Putamen (tissue), 1 donor: ENCODE measurements at places on chromosomes 16 and 17.

DNA sequence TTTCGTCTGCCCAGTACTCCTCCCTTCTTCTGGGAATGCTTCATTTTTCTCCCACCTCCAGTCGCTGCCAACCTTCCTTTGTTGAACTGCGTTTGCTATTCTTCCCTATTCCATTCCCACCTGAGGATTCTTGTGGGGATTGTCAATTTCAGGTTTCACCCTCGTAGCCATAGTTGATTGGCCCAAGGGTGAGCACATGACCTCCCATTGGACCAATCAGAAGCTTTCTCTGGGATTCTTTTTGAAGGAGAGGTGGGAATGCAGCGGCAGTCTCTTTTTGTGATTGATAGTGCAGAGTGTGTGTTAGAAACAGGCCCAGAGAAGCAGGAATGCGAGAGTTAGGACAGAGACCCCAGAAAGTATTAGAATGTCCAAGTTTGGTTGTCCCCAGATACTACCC lies 49.1 kb upstream of the GPRC5B start:
- DNase-seq = no peak

DNA sequence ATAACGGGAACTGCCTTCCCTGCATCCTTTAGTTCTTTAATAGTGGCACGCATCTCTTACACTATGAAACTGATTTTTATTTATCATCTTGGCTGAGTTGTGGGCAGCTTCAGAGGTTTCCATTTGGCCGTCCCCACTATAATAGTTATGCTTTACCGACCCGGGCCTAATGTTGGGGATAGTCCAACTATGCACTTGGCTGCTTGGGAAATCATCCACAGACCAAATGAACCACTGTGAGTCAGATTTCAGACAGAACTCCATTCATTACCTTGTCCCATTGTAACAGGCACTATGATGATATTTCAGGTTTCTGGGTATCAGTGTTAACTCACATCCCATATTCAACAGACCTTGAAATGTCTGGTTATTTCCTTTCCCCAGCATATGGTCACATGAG lies 6.1 kb upstream of the SLFN5 start:
- no peak for DNase-seq

- no peak for DNase-seq
Measured at GRCh38 chr16:24936151-24936550, 79.0 kb downstream of the ARHGAP17 start.

DNA sequence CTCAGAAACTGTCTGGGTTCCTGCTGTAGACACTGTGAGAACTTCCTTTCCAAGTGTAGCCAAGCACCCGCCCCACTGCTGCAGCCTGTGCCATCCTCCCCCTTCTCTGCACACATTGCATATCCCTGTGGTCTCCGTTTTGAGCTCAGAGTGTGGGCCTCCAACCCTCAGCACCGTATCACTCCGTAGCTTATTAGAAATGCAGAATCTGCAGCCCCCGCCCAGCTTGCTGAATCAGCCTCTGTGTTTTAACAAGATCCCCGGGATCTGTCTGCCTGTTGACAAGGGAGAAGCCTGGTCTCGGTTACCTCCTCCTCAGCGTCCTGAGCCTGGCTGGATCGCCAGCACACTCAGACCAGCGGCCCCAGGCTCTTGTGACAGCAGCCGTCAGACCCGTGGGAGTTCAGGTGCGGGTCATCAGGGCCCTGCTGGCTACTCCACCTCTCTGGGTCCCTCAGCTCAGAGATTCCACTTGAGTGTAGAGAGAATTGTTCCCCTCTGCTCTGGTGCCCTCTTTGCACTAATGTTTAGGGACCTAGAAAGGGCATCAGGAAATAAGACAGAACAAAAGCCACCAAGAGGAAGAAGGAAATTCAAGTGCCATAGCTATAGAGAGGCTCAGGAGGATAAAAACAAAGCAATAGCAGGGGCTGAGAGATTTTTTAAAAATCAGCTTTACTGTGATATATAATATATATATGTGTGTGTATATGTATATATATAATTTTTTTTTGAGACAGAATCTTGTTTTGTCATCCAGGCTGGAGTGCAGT lies 92.3 kb downstream of the PITPNC1 start:
- peak; percentile 75 for DNase-seq

GRCh38 chr17:75845058-75845711 lies 981 bp upstream of the UNC13D start:
- DNase-seq = peak; percentile 67

- DNase-seq = no peak
Measured at GRCh38 chr16:1647856-1648255, 30.2 kb upstream of the JPT2 start.
